ENCODE measurements at places on chromosomes 12 and 14. TPM values are rescaled to one million over a fixed set of nuclear protein-coding genes. Genes with fewer than 3 reads are reported as not detected.
A peak's percentile ranks its signal among the peaks of the same experiment; 100 is the strongest.

GRCh38 chr12:101880769-101881168 is 3.4 kb downstream of the DRAM1 start:
- peaks cover 24% of the 10 kb centered on the region for H3K4me1 ChIP-seq
- no peak overlapping the region for H3K27ac ChIP-seq
- H3K27me3 ChIP-seq: no peaks in the 10 kb centered on the region
- H3K36me3 ChIP-seq: no peaks in the 10 kb centered on the region
- H3K4me3 ChIP-seq: no peak overlapping the region

DNA sequence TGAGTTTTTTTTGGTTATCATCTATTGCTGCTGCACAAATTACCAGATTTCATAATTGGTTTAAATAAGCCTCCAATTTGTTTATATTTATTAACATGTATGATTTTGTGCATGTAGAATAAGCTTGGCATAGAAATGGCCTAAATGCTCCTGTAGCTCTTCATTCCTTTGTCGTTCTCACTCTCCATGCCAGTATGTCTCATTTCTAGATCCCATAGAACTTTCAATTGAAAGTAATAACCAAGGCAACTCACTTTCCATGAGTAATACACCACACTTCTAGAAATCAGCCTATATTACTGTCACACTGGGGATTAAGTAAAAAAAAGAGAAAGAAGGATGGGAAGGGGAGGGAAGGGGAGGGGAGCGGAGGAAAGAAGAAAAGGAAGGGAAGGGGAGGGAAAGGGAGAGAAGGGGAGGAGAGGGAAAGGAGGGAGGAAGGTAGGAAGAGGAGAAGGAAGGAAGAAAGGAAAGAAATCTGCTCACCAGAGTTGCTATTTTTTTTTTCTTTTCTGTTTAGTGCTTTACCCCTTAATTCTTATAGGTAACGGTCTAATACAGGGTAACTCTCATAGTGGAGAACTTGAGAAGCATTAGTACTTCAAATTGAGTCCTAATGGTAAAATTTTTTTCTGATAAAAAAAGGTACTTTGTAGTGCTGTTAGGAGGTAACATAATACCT is 45.6 kb downstream of the MDM2 start:
- no peaks in the 10 kb centered on the region for H3K4me1 ChIP-seq
- H3K27me3 ChIP-seq: no peaks in the 10 kb centered on the region
- no peak for DNase-seq
- no peak overlapping the region for H3K27ac ChIP-seq
- no peak overlapping the region for H3K4me3 ChIP-seq

DNA sequence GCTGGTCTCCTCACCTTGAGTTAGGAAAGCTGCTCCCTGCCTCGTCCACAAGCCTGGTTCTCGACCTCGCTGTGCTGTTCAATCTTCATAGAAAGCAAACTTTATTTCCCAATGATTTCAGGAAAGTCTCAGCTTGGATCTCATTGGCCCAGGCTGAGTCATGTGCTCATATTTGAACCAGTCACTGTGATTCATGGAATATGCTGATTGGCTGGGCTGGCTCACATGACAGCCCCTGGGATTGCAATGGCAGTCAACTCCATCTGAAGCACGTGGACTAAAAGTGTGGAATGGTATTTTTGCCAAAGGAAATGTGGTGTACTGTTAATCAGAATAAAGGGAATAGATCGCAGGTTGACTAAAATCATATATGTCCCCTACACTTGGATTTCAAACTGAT is 396.6 kb downstream of the AACS start:
- no peak for DNase-seq
- H3K36me3 ChIP-seq: no peaks in the 10 kb centered on the region
- no peaks in the 10 kb centered on the region for H3K27me3 ChIP-seq
- H3K4me1 ChIP-seq: no peaks in the 10 kb centered on the region

DNA sequence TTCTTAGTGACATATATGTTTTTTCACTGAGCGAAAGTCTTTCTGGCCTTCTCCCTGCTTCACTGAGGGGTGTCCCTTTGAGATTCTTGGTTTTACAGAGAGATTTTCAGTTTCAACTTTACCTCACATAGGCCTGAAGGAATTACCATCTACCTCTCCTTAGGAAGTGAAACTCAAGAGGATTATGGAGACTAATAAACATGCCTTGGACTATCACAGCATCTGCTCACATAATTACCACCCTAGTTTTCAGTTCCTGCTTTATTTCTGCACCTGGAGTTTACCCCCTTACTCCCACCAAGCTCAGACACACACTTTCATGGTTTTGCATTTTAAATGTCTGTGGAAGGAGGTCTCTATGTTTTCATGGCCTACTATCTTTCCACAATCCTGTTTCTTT is 118.3 kb upstream of the SCAF11 start:
- no peaks in the 10 kb centered on the region for H3K27me3 ChIP-seq
- DNase-seq: no peak
- H3K36me3 ChIP-seq: no peaks in the 10 kb centered on the region
- H3K4me3 ChIP-seq: no peak overlapping the region
- no peaks in the 10 kb centered on the region for H3K4me1 ChIP-seq

The PRKCH gene
- 82.4 TPM for total RNA-seq

DNA sequence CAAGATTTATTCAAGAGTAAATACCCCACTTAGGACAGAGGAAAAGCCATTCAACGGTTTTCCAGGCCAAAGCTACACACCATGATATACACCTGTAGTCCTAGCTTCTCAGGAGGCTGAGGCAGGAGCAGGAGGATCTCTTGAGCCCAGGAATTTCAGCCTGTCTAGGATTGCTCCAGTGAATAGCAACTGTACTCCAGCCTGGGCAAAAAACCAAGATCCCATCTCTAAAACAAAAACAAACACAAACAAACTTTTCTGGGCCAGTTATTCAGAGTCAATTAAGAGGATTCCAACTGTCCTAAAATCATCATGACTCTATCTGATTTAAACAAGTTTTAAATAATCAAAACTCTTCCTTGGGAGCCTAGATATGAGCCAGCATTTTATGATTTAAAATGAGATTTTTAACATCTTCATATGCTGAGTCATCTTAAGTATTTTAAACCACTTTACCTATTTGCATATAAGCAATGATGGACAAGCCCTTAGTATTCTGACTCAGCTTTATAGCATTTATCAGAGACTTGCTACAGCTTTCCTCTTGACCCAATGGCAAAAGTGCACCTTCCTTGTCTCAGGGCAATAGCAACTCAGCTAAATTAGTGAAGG is 77.1 kb downstream of the KCNMB4 start:
- no peaks in the 10 kb centered on the region for H3K36me3 ChIP-seq
- no peak overlapping the region for H3K27ac ChIP-seq
- H3K4me3 ChIP-seq: no peak overlapping the region
- no peaks in the 10 kb centered on the region for H3K4me1 ChIP-seq
- no peak for DNase-seq

- no peaks in the 10 kb centered on the region for H3K36me3 ChIP-seq
- peak overlapping the region; percentile 70 for H3K27ac ChIP-seq
- no peaks in the 10 kb centered on the region for H3K27me3 ChIP-seq
These were observed 190.0 kb downstream of the TMX1 start for GRCh38 chr14:51430079-51430478.

DNA sequence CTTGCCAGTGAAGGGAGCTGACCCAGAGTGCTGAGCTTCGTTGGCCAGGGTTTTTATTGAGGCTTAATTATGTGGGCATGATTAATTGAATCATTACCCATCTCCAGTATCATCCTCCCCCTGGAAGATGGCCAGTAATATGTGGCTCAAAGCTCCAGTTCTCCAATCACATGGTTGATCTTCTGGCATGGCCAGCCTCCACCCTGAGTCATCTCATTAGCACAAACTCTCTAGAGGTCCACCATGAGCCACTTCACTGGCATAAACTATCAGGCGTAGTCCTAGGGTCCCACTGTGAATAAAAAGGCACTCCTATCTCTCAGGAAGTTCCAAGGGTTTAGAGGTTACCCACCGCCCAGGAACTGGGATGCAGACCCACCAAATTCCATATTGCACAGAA is 135.0 kb downstream of the ANO6 start:
- no peak for DNase-seq
- H3K27ac ChIP-seq: no peak overlapping the region
- peaks cover 21% of the 10 kb centered on the region for H3K4me1 ChIP-seq
- no peaks in the 10 kb centered on the region for H3K36me3 ChIP-seq
- H3K27me3 ChIP-seq: no peaks in the 10 kb centered on the region

DNA sequence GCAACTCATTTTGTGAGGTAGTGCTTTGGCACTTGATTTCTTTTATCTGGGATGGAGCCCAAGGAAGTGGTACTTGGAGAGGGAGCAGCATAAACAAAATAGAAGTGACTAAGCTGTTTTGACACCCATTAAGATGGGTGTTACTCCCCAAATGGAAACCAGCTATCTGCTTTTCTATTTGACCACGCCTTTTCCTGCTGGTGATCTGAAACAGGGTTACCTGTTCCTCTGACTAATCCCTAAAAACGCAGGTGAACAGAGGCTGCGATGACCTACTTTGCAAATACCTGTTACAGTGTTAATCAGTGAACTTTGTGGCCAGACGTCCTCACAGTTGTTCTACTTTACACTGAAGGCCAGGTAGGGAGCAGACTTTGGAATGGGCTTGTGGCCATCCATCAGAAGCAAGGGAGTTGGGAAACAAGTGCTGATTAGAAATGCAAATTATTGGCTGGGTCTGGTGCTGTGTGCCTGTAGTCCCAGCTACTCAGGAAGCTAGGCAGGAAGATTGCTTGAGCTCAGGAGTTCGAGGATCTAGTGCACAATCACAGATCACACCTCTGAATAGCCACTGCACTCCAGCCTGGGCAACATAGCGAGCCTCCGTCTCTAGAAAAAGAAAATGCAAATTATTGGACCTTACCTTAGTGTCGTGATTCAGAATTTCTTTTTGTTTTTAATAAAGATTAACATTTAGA is 58.3 kb upstream of the HECTD1 start:
- no peaks in the 10 kb centered on the region for H3K36me3 ChIP-seq
- H3K4me1 ChIP-seq: peaks cover 17% of the 10 kb centered on the region
- no peak overlapping the region for H3K27ac ChIP-seq

DNA sequence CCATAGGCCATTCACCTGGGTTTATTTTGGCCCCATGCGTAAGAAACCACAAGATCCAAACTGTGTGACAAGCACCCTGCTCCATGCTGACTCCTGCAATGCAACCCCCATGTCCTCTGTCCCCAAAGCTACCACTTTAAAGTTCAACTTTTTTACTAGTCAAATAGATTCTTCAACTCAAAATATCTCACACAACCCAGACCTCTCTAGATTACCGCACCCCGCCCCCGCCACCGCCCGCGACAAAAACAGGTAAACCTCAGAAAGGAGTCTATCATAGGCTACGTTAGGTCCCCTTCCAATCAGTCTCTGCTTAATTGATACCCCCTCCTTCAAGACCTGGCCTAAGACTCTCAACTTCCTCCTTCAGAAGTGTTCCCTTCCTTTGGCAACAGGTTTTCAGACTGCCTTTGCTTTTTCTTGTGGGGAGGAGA is 2.2 kb downstream of the ZFP36L1 start:
- H3K27ac ChIP-seq: peak overlapping the region; percentile 98
- no peak for DNase-seq
- peaks cover 35% of the 10 kb centered on the region for H3K4me1 ChIP-seq

GRCh38 chr12:79618848-79619404 is 71.8 kb downstream of the PAWR start:
- no peak for DNase-seq
- no peak overlapping the region for H3K4me3 ChIP-seq
- no peaks in the 10 kb centered on the region for H3K36me3 ChIP-seq
- H3K27me3 ChIP-seq: no peaks in the 10 kb centered on the region

The PRPH gene
- total RNA-seq: 9.6 TPM

- H3K36me3 ChIP-seq: peaks cover 38% of the 10 kb centered on the region
- H3K27ac ChIP-seq: no peak overlapping the region
- no peak overlapping the region for H3K4me3 ChIP-seq
- H3K4me1 ChIP-seq: no peaks in the 10 kb centered on the region
These were observed 5.7 kb upstream of the STYX start for GRCh38 chr14:52724360-52724644.

DNA sequence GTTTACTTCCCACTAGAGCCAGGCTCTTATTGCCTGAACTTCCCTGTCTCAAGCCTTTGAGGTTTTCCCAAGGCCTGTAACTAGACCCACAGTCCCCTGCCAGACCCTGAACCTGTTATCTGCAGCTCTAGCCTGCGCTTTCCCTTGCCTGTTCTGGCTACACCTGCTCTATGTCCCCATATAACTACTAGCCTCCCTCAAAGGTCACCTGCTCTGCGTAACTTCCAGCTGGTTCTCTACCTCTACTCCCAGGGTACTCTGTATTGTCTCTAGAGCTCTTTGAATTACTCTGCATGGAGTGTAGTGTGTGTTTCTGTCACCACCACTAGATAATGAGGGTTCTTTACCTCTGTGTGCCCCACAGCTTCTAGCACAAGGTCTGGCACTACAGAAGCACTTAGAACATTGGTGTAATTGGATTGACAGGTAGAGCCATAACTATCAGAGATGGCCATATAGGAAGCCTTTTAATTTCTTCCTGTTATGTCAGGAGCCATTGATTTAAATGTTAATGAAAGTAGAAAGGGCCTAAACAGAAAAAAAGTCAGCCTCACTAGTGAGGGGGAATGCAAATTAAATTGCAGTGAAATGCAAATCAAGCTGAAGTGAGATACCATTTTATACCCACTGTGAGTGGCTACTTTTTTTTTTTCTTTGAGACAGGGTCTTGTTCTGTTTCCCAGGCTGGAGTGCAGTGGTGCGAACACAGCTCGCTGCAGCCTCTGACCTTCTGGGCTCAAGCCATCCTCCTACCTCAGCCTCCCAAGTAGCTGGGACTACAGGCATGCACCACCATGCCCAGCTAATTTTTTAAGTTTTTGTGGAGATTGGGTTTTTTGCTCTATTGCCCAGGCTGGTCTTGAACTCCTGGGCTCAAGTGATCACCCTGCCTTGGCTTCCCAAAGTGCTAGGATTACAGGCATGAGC is 47.8 kb downstream of the EID3 start:
- no peak overlapping the region for H3K4me3 ChIP-seq
- no peaks in the 10 kb centered on the region for H3K4me1 ChIP-seq
- peaks cover 15% of the 10 kb centered on the region for H3K36me3 ChIP-seq
- H3K27ac ChIP-seq: no peak overlapping the region

GRCh38 chr12:88868050-88868449 is 287.8 kb upstream of the KITLG start:
- no peaks in the 10 kb centered on the region for H3K36me3 ChIP-seq
- DNase-seq: no peak
- no peak overlapping the region for H3K4me3 ChIP-seq
- no peaks in the 10 kb centered on the region for H3K4me1 ChIP-seq
- H3K27ac ChIP-seq: no peak overlapping the region

The SHMT2 gene
- 77.5 TPM for total RNA-seq

The DCN gene
- 314 TPM for total RNA-seq

DNA sequence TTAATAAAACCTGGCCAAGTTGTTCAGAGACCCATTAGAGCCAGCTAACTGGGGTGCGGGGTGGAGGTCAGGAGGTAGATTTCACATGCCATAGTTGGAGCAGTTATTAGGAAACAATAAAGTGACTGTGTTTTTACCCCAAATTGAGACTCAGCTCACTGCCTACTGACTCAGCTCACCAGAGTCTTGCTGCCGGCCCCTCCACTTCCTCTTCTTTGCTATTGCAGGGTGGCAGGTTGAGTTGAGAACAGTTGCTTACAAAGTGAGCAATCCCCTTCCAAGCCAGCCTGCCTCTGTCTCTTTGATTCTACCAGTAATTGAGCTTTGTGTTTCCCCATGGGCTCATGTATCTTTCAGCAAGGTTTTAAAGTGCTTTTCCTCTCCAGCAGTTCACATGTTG is 12.9 kb downstream of the ST8SIA1 start:
- H3K27me3 ChIP-seq: no peaks in the 10 kb centered on the region
- H3K36me3 ChIP-seq: no peaks in the 10 kb centered on the region
- no peaks in the 10 kb centered on the region for H3K4me1 ChIP-seq
- no peak overlapping the region for H3K27ac ChIP-seq

- H3K36me3 ChIP-seq: no peaks in the 10 kb centered on the region
- H3K4me1 ChIP-seq: peaks cover under 1% of the 10 kb centered on the region
- H3K4me3 ChIP-seq: no peak overlapping the region
- H3K27me3 ChIP-seq: no peaks in the 10 kb centered on the region
- no peak for DNase-seq
- no peak overlapping the region for H3K27ac ChIP-seq
These were observed 5.6 kb downstream of the P2RX7 start for GRCh38 chr12:121138284-121138683.

The SYT1 gene
- 22.7 TPM for total RNA-seq
